ENCODE measurements at places on chromosomes 5 and 9. TPM values are rescaled to one million over a fixed set of nuclear protein-coding genes. Genes with fewer than 3 reads are reported as not detected.

The S1PR3 gene
- 11.4 TPM for total RNA-seq

- peaks cover 8% of the 10 kb centered on the region for H3K36me3 ChIP-seq
- H3K4me3 ChIP-seq: no peak overlapping the region
- H3K27ac ChIP-seq: no peak overlapping the region
- H3K27me3 ChIP-seq: no peaks in the 10 kb centered on the region
These were observed 6.5 kb downstream of the SFXN1 start for GRCh38 chr5:175484829-175485228.

DNA sequence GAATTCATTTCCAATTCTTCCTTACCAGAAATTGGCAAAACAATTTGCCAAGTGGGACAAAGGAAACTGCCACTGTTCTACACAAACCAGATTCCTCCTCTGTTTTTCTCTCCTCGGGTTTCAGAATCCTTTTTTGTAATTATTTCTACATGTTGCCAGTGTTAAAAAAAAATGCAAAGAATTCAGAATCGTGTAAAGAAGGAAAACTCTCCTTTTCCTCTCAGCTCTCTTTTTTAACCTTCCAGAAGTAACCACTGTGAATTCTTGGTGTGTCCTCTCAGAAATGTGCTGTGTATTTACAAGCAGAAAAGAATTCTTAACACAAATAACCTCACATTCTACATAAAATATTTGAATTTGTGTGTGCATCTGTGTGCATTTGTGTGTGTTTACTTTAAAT lies 224.6 kb downstream of the DRD1 start:
- H3K27ac ChIP-seq: no peak overlapping the region
- H3K36me3 ChIP-seq: no peaks in the 10 kb centered on the region
- no peak for DNase-seq

GRCh38 chr5:40233268-40233667 lies 446.4 kb upstream of the PTGER4 start:
- H3K4me3 ChIP-seq: no peak overlapping the region
- DNase-seq: no peak
- H3K27me3 ChIP-seq: no peaks in the 10 kb centered on the region
- H3K36me3 ChIP-seq: no peaks in the 10 kb centered on the region

DNA sequence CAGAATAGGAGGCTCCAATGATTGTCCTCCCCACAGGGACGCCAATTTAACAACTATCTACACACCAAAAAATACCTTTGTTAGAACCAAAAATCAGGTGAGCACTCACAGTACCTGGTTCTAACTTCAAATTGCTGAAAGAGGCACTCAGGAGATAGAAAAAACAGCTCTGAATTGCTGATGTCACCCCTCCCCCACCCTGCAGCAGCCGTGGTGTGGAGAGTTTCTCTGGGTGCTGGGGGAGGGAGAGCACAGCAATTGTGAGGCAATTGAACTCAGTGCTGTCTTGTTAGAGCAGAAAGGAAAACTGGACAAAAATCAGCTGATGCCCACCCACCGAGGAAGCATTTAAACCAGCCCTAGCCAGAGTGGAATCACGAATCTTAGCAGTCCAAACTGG lies 41.8 kb downstream of the TNFSF8 start:
- no peaks in the 10 kb centered on the region for H3K4me1 ChIP-seq
- no peak overlapping the region for H3K27ac ChIP-seq
- no peak for DNase-seq
- no peaks in the 10 kb centered on the region for H3K36me3 ChIP-seq
- H3K4me3 ChIP-seq: no peak overlapping the region

- H3K4me1 ChIP-seq: no peaks in the 10 kb centered on the region
- no peak overlapping the region for H3K4me3 ChIP-seq
- no peaks in the 10 kb centered on the region for H3K27me3 ChIP-seq
- H3K36me3 ChIP-seq: no peaks in the 10 kb centered on the region
- no peak overlapping the region for H3K27ac ChIP-seq
- DNase-seq: peak; percentile 68
These were observed 313.3 kb downstream of the EBF1 start for GRCh38 chr5:158786390-158786789.

DNA sequence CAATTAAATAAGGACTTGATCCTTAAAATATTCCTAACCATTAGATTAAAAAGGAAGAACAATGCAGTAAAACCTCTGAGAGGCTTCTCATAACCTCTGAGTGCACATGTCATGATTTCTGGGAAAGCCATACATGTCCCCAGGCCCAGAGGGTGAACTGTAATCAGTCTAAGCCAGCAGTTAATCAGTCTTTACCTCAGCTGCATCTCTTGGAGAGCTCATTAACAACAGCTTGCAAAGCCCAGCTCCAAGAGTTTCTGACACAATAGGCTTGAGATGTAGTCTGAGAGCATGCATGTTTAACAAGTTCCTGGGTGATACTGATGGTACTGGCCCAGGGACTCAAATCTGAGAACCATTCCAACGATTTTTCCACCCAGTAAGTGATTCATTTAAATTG lies 392.1 kb downstream of the DNAH5 start:
- H3K27me3 ChIP-seq: no peaks in the 10 kb centered on the region
- DNase-seq: no peak
- H3K4me1 ChIP-seq: no peaks in the 10 kb centered on the region
- no peaks in the 10 kb centered on the region for H3K36me3 ChIP-seq

DNA sequence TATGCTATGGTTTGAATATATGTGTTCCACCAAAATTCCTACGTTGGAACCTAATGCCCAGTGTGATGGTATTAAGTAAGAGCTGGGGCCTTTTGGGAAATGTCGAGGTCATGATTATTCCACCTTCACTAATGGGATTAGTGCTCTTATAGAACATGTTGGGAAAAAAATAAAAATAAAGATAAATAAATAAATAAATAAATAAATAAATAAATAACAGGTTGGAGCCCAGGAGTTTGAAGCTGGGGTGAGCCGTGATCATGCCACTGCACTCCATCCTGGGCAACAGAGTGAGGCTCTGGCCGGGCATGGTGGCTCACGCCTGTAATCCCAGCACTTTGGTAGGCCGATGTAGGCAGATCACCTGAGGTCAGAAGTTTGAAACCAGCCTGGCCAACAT lies 22.5 kb downstream of the BASP1 start:
- no peaks in the 10 kb centered on the region for H3K4me1 ChIP-seq
- H3K36me3 ChIP-seq: no peaks in the 10 kb centered on the region
- no peaks in the 10 kb centered on the region for H3K27me3 ChIP-seq
- no peak overlapping the region for H3K4me3 ChIP-seq

- H3K4me3 ChIP-seq: no peak overlapping the region
- H3K36me3 ChIP-seq: no peaks in the 10 kb centered on the region
- H3K27ac ChIP-seq: no peak overlapping the region
- no peaks in the 10 kb centered on the region for H3K27me3 ChIP-seq
- DNase-seq: no peak
These were observed 86.0 kb upstream of the FER start for GRCh38 chr5:108661590-108662219.

The NMUR2 gene
- not detected for total RNA-seq

- no peak for DNase-seq
- peak overlapping the region; percentile 90 for H3K27ac ChIP-seq
- no peaks in the 10 kb centered on the region for H3K27me3 ChIP-seq
- H3K4me3 ChIP-seq: peak overlapping the region; percentile 60
- H3K4me1 ChIP-seq: no peaks in the 10 kb centered on the region
These were observed 269.1 kb downstream of the FANCC start for GRCh38 chr9:95048225-95049087.

The AGXT2 gene
- not detected for total RNA-seq

GRCh38 chr5:159995907-159996306 lies 13.0 kb upstream of the TTC1 start:
- H3K36me3 ChIP-seq: no peaks in the 10 kb centered on the region
- peaks cover 8% of the 10 kb centered on the region for H3K27me3 ChIP-seq
- H3K27ac ChIP-seq: no peak overlapping the region
- H3K4me3 ChIP-seq: no peak overlapping the region
- H3K4me1 ChIP-seq: no peaks in the 10 kb centered on the region
- no peak for DNase-seq

- no peak overlapping the region for H3K4me3 ChIP-seq
- no peaks in the 10 kb centered on the region for H3K36me3 ChIP-seq
- no peak overlapping the region for H3K27ac ChIP-seq
- H3K4me1 ChIP-seq: peaks cover 32% of the 10 kb centered on the region
- H3K27me3 ChIP-seq: no peaks in the 10 kb centered on the region
These were observed 17.4 kb downstream of the CDC42SE2 start for GRCh38 chr5:131281133-131281867.

The DMRTA1 gene
- 0.83 TPM for total RNA-seq

The JAKMIP2 gene
- total RNA-seq: 8.9 TPM

The GEMIN5 gene
- 12.2 TPM for total RNA-seq

DNA sequence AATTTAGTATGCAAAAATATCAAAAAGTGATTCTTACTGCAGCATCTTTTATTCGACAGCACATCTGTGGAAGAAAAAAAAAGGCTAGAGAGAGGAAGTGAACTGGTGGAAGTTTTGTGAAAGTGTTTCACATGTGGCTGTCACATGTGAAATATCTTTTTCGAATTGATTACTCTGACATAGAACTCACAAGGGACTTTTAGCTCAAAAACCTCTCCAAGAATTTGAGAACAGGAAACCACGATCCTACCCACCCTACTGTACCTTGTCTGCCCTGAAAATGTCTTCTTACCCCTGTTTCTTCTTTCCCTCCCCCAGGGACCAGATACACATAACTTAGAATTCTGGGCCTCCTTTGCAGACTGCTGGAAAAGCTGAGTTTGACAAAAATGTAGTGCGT lies 106.5 kb upstream of the PRRC1 start:
- no peaks in the 10 kb centered on the region for H3K36me3 ChIP-seq
- H3K4me1 ChIP-seq: no peaks in the 10 kb centered on the region
- no peak overlapping the region for H3K4me3 ChIP-seq
- no peak for DNase-seq
- no peak overlapping the region for H3K27ac ChIP-seq

The CLK4 gene
- 51.8 TPM for total RNA-seq

DNA sequence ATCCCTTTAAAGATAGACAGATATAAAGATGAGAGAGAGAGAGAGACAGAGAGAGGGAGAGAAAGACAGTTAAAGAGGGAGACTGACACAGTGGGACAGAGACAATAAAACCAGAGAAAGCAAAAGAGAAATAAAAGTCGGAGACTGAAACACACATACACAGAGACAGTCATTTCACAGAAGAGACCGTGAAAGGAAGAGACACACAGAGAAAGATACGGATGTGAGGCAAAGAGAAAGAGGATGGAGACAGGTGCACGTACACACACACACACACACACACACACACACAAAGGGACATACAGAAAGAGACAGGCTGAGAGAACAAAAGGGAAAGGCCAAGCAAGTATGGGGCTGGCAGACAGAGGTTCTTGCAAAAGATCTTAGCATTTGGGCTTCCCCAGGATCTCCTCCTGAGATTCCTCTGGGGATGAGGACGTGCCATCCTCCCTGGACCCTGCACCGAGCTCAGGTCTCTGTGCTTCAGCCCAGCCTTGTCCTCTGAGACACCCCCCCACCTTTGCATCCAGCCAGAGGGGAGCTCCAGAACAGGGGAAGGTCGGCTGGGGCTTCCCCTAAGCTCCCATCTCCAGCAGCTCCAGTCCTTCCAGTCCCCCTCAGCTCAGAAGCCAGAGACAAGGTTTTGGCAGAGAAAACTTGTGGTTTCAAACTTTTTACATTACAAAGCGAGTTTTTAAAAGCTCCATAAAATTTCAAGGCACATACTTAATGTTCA lies 318.4 kb upstream of the PANK3 start:
- no peak for DNase-seq
- H3K4me1 ChIP-seq: no peaks in the 10 kb centered on the region
- H3K36me3 ChIP-seq: no peaks in the 10 kb centered on the region
- H3K27me3 ChIP-seq: no peaks in the 10 kb centered on the region
- no peak overlapping the region for H3K4me3 ChIP-seq

GRCh38 chr9:71446473-71447411 lies 321.6 kb downstream of the CEMIP2 start:
- peaks cover 8% of the 10 kb centered on the region for H3K27me3 ChIP-seq
- no peaks in the 10 kb centered on the region for H3K36me3 ChIP-seq
- no peak for DNase-seq
- no peaks in the 10 kb centered on the region for H3K4me1 ChIP-seq

DNA sequence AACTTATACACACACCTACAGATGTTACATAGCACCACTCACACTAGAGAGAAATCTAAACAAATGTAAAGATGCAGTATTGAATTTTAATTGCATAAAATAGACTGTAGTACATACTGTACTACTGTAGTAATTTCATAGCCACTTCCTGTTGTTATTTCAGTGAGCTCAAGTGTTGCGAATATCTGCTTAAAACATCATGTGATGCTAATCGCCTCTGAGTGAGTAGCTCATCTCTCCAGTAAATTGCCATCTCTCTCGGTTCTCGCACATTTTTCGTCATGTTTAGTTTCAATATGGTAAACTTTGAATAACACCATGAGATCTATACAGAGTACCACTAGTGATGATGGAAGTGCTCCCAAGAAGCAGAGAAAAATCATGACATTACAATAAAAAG lies 22.0 kb upstream of the ARHGEF28 start:
- H3K4me1 ChIP-seq: no peaks in the 10 kb centered on the region
- H3K4me3 ChIP-seq: no peak overlapping the region
- no peaks in the 10 kb centered on the region for H3K36me3 ChIP-seq
- DNase-seq: no peak

The FGF1 gene
- total RNA-seq: 3.9 TPM

The SPATA31A3 gene
- total RNA-seq: not detected

Measured in sigmoid colon (tissue), 7 donors.